ENCODE measurements at places on chromosomes 2 and 18.

DNA sequence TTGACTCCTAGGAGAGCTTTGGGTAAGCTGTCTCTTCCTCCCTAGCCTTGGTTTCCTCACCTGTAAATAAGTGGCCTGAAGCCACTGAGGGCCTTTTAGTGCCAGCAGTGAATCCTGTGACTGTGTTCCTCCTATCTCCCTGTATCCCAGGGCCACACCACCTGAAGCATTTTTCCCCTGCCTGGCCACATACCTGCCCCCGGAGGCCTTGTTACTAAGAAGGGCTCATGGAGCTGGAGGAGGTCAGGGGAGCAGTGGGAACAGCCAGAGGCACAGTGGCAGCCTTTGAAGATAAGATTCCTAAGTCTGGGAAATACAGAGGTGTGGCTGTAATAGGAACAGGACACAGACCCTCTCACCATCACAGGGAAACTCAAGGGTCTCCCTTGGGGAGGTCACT, 162.4 kb downstream of the SMAD7 start:
- DNase-seq: no peak

DNA sequence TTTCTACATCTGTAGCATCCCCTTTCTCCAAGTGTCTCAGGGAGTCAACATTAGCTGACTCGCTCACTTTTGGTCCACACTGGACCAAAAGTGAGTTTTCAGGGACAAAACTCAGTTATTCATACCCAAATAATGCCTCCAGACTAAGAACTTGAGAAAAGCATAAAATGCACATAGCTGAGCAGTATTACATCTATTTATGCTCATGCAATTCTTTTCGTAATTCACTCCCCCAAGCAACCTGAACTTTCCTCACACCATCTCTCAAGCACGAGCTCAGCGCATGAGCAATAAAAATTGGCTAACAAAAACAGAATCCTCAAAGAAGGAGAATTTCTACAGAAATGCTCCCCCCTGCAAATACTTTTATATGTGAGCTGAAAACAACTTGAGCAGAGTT, 17.0 kb downstream of the SFT2D3 start:
- no peak for DNase-seq

GRCh38 chr2:161017780-161018470, 142.3 kb upstream of the TANK start:
- DNase-seq: no peak

- DNase-seq: peak; percentile 86
These were observed at the start of gene CD302 for GRCh38 chr2:159797543-159798375. CD302 (minus strand) TSS chr2:159798208; CDS start chr2:159798198, 10 bp downstream.

DNA sequence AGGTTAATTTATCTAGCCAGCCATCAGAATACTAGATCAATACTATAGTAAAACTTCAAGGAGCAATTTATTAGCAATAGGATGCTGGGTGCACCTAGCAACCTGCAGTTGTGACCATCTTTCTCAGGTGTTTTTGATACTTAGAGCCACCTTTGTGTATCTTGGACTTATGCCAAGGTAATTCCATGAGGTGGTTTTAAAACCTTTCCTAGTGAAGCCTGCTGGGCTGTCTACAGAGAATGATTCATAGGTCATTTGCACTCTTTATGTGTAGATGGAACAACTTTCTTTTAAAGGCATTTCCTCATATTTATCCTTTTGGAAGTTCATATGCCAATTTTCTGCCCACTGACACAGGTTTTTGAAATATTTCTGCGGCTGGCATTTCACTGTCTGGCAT, 1030.1 kb upstream of the POU3F3 start:
- no peak for DNase-seq

DNA sequence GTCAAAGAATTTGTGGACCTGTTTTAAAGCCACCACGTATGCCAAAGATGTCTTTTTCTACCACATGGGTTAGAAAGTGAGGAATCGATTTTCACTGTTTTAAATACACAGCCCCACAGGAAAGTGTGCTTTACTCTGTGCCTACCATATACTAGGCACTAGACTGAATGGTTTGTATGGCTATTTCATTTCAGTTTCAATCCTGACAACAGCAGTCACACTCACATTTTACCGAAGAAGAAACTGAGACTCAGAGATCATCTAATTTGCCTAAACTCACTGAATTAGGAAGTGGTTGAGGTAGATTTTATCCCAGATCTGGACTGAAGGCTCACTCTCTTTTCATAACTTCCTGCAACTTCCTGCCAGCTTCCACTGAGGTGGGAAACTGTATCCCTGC, 176.4 kb downstream of the ALK start:
- no peak for DNase-seq

GRCh38 chr2:17373041-17373440, 145.2 kb downstream of the RAD51AP2 start:
- DNase-seq: no peak

- DNase-seq: no peak
These were observed 13.5 kb downstream of the BOK start for GRCh38 chr2:241571821-241572620.

DNA sequence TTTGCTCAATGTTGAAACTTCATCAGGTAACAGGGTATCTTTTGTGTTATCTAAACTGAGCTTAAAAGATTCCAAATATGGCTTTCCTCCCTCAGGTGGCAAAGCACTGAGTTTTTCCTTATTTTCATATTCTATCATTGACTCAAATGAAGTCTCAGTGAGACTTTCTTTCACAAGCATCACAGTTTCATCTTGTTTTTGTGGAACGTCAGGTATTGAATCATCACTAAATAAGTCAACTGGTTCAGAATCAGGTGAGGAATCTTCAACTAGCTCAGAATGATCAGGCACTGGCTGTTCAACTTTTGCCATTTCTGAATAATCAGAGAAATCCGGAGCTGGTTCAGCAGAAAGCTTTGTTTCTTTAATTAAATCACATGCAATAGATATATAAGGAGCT, 24.6 kb downstream of the RTN4 start:
- DNase-seq: no peak
